ELR (cell line): ENCODE measurements at places on chromosomes 12 and 14.

- no peak for DNase-seq
Measured at GRCh38 chr14:31920989-31921650, 156.0 kb upstream of the ARHGAP5 start.

GRCh38 chr12:42652048-42652447 is 62.5 kb upstream of the PRICKLE1 start:
- peak; percentile 6 for DNase-seq

GRCh38 chr12:93302331-93303229 is 75.1 kb upstream of the NUDT4 start:
- peak; percentile 70 for DNase-seq

DNA sequence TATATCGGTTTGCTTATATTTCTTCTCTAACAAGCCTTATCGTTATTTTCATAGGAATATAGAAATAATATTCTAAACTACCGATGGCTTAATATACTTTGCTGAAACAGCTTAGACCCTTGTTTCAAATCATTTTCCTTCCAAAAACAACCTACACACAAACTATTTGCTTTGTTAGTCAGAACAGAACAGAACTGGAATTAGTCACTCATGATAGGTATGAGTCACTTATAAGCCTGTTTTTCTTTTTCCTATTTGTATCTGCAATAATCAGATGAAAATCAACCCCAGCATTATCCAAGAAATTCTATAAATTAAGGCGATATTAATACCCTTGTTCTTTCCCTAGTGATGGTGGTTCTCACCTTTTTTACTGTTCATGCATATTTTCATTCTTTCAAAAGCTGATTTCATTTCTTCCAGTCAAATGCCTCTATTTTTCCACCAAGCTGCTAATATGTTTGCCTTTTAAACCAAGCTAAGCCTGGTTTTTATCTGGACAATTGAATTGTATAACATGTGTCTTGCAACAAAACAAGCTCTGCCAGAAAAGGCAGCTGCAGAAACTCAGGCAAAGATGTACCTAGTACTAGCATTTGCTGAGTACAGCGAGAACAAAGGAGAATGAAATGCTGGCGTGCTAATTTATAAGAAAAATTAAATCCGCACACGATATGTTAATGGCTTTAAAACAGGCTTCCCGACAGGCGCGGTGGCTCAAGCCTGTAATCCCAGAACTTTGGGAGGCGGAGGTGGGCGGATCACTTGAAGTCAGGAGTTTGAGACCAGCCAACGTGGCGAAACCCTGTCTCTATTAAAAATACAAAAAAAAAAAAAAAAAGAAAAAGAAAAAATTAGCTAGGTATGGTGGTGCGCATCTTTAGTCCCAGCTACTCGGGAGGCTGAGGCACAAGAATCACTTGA is 1418.2 kb downstream of the AACS start:
- DNase-seq: peak; percentile 3

GRCh38 chr14:32417956-32418552 is 89.0 kb downstream of the AKAP6 start:
- DNase-seq: peak; percentile 56

GRCh38 chr12:65826353-65827171 is 2.3 kb downstream of the HMGA2 start:
- peak; percentile 89 for DNase-seq
